ENCODE measurements at places on chromosomes 16 and 17.

GRCh38 chr17:16273499-16273898, 56.5 kb downstream of the PIGL start:
- no peak for DNase-seq

GRCh38 chr16:84054916-84055315, 12.3 kb upstream of the SLC38A8 start:
- DNase-seq: no peak

- no peak for DNase-seq
Measured at GRCh38 chr17:81328978-81329926, 34.1 kb upstream of the SLC38A10 start.

- DNase-seq: no peak
Measured at GRCh38 chr17:45950888-45951287, 48.2 kb upstream of the STH start.
